ENCODE measurements at places on chromosomes 12 and 14.

- DNase-seq = no peak
Observed at GRCh38 chr14:63383776-63384367, 65.1 kb upstream of the GPHB5 start.

DNA sequence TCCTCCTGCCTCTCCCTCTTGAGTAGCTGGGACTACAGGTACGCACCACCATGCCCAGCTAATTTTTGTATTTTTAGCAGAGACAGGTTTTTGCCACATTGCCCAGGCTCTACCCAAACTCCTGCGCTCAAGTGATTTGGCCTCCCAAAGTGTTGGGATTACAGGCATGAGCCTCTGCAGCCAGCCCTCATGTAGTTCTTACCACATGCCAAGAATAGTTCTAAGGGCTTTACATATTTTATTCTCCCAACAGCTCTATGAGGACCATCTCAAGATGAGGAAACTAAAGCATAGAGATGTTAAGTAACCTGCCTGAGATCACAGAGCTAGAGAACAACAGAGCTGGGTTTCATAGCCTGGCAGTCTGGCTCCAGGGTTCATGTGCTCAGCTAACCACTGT, 37.9 kb upstream of the ALDH2 start:
- no peak for DNase-seq

- DNase-seq = no peak
Observed at GRCh38 chr14:103668117-103668516, 39.1 kb downstream of the KLC1 start.

DNA sequence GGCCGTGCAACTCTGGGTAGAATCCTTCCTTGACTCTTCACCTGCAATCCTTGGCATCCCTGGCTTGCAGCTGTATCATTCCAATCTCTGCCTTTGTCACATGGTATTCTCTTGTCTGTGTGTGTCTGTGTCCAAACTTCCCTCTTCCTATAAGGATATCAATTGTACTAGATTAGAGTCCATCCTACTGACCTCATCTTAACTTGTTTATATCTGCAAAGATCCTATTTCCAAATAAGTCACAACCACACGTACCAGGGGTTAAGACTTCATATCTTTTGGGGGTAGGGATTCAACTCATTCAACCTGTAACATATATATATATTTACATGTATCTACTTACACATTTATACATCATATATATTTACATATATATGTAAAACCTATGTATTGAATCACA, 29.6 kb upstream of the RASSF3 start:
- DNase-seq = no peak

DNA sequence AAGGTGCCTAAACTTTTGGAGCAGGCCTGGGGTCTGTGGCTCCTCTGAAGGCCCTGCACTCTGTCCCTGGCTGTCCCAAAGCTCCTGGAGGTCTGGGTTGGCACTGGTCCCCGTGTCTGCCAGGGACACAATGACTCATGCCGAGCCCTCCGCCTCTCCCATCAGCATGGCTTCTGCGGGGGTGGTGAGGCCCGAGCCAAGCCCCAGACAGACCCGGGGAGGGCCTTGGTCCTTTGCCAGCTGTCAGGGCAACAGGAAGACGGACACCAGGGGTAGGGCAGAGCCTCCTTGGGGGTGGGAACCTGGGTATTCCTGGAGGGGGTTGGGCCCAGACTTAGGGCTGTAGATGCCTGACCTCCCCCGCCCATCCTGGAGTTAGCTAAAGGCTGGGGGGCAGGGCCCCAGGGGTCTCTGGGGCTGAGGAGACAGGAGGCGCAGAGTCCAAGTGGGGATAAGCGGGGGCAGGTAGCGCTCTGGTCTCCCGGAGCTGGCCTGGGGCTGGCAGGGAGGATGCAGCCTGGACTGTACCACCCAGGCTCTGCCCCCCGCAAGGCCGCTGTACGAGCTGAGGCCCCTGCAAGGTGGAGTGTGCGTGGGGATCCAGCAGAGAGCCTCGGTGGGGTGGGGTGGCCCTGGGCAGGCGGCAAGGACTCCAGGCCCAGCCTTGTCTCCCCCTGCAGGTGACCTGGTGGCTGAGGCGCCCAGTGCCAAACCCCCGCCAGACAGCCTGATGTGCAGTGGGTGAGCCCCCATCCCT, 16.4 kb upstream of the PUS1 start:
- no peak for DNase-seq

- DNase-seq = no peak
Observed at GRCh38 chr14:77616133-77616453, 344 bp downstream of the SPTLC2 start.

GRCh38 chr14:79552778-79553177, 658.5 kb downstream of the DIO2 start:
- DNase-seq = no peak

- DNase-seq = no peak
Observed at GRCh38 chr12:89514751-89515150, 9.8 kb downstream of the GALNT4 start.

GRCh38 chr12:1662761-1663439, 28.0 kb upstream of the ADIPOR2 start:
- peak; percentile 30 for DNase-seq

GRCh38 chr14:96824283-96824682, 27.1 kb downstream of the VRK1 start:
- no peak for DNase-seq

- DNase-seq = no peak
Observed at GRCh38 chr14:54435500-54435981, 5.6 kb downstream of the CNIH1 start.

DNA sequence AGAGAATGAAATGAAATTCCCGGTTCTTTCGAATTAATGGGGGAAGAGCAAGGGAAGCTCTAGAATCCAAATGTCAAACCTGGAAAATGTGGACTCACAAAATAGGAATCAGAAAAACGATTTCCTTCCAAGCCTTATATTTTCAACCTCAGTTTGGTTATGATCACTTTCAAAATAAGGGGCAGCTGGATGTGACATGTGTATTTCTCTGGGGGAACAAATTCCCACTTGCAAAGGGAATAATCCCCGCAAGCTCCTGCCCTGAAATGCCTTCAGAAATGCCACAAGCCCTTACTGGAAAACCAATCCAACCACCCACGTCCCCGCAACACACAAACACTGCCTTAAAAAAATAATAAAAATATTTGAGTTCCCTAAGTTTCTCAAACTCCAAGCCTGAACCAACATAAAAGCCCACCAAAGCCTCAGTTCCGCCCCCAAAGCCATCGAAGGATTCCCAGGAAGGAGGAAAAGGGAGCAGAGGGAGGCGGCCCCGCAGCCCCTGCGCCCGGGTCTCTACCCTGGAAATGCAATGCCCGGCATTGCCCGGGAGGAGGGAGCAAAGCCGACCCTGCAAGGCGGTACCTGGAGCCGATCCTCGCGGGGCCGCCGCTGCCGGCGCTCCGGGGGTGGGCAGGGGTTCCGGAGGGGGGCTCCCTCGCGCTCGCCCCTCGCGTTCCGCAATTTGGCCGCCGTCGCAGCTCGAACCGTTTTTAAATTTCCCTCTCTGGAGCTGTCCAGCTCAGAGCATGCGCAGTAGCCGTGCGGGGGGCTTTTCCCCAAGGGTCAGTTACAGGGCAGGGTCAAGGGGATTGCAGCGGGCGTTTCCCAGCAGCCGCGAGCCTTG, at the start of gene FOXN4:
TSS of gene FOXN4 (minus strand) at position 751 of the 847 bp plus-strand sequence. CDS start 963 bp downstream, outside the sequence.
- no peak for DNase-seq

GRCh38 chr14:105486974-105487448, 325 bp downstream of the CRIP1 start:
- DNase-seq = peak; percentile 49

Measured in effector CD4-positive, alpha-beta T cell (primary cell).